ENCODE measurements at places on chromosomes 7 and 10.

DNA sequence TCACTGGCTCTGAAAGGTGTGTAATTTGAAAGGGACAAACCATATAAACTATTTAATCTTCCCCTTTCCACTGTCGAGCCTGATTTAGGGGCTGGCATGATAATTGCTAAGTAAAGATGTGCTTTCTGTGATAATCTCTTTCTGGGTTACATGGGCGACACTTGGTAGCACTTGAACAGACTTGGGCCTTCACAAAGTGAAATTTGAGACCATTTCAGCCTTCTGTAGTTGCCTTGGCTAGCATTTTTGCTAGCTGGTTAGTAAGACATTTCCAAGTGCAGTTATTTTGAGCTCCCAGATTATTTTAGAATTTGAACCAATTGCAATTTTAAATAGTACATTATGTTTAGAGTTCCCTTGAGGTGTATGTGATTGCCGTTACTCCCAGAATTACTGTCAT is 432.7 kb upstream of the GALNT17 start:
- DNase-seq = no peak

DNA sequence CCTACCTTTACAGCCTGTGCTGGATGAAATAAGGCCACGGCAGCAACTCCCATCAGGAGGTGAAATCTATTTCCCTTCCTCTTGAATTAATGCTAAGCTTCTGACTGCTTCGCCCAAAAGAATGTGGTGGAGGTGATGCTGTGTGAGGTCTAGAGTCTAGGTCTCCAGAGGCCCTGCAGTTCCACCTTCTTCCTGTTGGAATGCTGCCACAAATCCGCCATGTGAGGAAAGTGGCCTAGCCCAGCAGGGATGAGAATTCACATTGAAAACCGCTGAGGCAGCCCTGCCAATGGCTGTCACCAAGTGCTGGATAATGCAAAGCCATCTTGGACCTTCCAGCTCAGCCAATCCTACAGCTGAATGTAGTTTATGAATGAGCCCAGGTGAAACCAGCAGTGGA is 28.0 kb downstream of the RHOBTB1 start:
- DNase-seq = no peak

DNA sequence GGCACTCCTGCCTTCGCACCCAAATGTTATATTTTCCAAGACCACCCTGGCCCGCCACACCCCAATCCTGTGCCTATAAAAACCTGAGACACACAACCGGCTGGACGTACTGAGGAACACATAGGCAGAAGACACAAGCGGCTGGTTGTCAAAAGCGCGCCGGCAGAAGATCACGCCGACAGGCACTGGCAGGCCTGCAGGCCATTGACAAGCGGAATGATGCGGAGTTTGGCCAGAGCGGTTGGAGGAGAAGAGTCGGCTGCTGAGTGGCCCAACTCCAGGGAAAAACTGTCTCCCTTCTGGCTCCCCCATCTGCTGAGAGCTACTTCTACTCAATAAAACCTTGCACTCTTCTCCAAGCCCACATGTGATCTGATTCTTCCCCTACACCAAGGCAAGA is 39.7 kb upstream of the SAMD8 start:
- no peak for DNase-seq

DNA sequence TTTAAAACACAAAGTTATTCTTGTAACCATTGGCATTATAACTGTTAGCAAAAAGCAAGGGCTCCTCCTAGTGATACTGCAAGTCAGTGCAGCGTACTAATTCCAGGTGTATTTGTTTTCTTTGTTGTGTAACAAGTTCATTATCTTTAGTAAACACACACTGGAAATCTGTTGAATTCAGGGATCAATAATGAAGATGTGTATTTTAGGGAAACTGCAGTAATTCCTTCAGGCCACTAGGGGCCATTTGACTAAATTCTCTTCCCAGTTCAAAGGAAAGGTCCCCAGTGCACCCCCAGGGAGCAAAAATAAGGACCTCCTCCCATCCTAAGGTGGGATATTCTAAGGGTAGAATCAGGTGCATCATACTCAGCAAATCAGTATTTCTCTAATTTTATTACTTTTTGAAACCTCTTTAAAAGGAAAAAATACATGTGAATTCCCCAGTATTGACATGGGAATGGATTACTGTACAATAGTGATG is 158.6 kb upstream of the LYZL1 start:
- DNase-seq = no peak

- DNase-seq = no peak
These were observed 116.0 kb upstream of the ANKRD1 start for GRCh38 chr10:91036807-91037411.

- DNase-seq = no peak
These were observed 66.4 kb upstream of the SEC61G start for GRCh38 chr7:54825368-54825767.

- no peak for DNase-seq
These were observed 186.3 kb upstream of the KCTD7 start for GRCh38 chr7:66442385-66442784.

DNA sequence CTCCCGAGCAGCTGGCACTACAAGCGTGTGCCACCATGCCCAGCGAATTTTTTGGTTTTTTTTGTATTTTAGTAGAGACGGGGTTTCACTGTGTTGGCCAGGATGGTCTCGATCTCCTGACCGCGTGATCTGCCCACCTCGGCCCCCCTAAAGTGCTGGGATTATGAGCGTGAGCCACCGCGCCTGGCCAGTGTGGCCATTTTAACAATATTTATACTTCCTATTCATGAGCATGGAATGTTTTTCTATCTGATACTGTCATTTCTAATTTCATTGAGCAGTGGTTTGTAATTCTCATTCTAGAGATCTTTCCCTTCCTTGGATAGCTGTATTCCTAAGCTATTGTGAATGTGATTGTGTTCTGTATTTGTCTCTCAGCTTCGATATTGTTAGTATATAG is 96.2 kb downstream of the GLCCI1 start:
- DNase-seq = no peak

GRCh38 chr10:85919491-85920021 is 447.0 kb downstream of the GRID1 start:
- no peak for DNase-seq

GRCh38 chr7:157766098-157766497 is 429.3 kb downstream of the DNAJB6 start:
- no peak for DNase-seq

- no peak for DNase-seq
These were observed 124.6 kb downstream of the LRRTM3 start for GRCh38 chr10:67050415-67050814.
